ENCODE measurements at places on chromosomes 7 and 10.

DNA sequence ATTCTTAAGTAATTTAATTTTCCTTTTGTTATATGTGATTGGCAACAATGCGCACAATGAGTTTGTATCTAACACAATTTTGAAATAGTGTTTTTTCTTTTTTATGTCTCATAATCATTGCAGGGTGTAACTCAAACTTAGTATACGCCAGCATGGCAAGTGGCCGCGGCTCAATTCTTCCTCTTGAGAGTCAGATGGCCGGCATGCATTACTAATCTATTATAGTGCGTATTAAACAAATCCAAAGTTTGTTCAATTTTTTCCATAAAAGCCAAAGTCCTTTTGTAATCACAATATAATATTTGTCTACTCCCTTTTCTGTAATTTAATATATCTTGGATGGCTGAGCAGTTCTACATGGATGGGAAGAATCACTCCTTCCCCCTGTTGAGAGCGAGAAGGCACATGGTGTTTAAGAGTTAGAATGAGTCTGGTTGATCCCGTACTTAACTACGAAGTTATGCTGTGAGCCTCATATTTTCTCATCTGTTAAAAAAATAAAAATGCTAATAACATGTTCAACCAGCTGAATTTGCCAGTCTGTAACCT lies 12.7 kb downstream of the EPDR1 start:
- DNase-seq = no peak

DNA sequence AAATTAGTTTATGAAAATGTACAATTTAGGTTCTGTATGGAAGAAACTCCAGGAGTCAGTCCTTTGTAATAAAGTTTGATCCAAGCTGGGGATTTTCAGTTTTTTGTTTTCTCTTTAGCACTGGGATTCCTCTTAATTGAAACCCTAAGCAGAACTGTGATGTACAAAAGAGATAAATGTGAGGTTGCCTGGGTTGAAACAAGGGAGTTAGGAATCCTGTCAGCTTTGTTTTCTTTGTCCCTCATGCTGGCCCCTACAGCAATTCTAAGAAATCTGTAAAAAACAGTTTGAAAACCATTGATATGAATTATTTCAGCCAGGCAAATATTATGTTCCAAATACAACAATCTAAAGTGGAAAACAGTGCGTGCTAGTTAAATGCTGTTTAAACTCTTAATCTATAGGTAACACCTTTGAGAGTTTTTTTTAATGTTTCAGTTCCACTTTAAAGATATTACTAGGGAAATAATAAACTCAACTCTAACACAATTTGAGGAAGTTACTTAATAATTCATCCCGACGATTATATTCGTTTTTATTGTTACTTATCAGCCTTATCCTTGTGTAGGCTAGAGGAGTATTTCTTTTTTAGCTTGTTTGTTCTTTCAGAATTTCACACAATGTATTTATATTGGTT lies 65.3 kb downstream of the SGCE start:
- DNase-seq = no peak

DNA sequence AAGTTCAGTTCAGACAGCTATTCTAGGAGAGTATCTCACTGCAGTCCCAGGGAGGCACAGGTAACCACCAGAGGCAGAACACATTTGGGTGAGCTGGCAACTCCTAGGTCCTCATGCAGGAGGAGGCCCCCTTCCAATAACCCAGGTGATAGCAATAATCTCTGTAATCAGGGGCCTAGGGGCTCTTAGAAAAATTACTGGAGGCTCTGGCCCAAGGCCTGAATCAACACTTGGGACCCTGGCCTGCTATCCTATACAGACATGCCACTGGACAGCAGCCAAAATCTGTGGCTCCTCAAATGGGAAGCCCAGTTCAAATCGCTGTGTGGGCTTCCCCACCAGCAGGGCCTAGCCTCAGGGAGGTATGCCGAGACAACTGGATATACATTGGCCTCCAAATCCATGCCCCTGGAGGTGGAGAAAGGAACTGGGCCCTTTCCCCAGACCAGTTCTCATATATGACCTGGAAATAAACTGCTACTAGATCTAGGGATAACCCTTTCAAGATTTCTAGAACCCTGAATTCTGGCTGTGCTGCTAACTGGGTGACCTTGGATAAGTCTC lies 1.6 kb downstream of the AVPI1 start:
- no peak for DNase-seq

DNA sequence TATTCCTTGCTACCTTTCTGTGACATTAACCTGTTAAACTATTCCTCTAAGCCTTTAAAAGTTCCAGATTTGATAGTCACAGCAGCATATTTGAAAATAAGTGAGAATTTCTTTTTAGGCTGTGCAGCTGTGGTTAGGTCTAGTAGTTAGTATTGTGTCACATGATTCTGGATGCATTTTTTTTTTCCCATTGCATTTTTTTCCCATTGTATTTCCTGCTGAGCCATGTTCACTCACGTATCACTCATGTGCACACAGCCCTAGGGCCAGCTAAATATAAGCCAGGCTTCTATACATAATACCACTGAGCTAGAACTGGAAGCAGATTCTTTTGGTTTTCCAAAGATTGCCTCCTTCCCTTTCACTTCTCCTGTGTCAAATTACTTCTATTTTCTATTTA lies 37.4 kb downstream of the DNAJC9 start:
- no peak for DNase-seq

DNA sequence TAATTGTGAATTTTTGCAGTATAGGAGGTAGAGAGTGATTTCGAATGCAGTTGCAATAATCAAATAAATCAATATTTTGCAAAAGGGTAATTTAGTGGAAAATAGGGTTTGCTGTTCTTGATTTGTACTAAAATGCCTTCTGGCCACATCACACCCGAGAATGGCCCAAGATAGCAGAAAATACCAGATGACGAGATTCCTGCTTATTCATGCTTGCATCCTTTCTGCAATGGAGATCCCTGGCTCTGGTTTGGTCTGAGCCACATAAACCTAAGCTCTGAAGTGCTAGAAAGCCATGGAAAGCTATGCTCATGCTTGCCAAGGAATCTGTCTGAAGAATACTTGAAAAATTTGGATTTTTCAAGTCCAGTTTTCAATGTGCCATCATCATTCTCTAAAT lies 634.2 kb upstream of the COBL start:
- DNase-seq = no peak

Measured in effector CD4-positive, alpha-beta T cell (primary cell).